ENCODE measurements at places on chromosomes 13 and 19.
A peak's percentile ranks its signal among the peaks of the same experiment; 100 is the strongest.

DNA sequence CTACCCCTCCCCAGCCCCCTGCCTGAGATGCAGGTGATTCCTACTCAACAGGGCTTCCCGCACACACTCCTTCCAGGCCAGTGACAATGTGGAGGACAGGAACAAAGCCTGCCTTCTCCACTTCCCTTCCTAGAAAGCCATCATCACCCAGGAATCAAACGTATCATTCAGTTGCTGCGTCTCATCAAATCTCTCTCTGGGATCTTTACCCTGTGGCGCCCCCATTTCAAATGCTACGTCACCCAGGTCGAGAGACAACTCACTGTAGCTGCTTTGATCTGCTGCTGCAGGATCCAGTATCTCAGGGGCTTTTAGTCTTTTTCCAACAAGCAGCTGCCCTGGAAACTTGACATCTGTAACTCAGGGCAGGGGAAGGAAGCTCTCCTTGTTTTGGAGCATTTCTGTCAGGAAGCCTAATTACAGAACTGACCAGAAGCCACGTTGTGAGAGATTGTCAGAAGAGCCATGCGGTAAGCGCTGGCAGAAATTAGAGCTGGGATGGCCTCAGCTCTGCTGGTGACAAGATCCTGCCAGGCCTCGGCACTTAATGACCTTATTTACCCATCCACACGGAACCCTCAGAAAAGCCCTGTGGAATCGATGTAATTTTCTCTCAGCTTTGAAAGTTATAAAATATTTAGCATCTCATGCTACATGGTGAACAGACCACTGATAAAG, 140.5 kb downstream of the STK24 start:
- DNase-seq = no peak

- peak; percentile 69 for DNase-seq
Observed at GRCh38 chr19:29680447-29680846, 15.2 kb downstream of the PLEKHF1 start.

GRCh38 chr19:911197-912033, 1.6 kb downstream of the R3HDM4 start:
- no peak for DNase-seq

GRCh38 chr19:14094854-14095253, 4.3 kb upstream of the SAMD1 start:
- no peak for DNase-seq

- DNase-seq = no peak
Observed at GRCh38 chr19:39111593-39112199, 13.9 kb upstream of the PAK4 start.

DNA sequence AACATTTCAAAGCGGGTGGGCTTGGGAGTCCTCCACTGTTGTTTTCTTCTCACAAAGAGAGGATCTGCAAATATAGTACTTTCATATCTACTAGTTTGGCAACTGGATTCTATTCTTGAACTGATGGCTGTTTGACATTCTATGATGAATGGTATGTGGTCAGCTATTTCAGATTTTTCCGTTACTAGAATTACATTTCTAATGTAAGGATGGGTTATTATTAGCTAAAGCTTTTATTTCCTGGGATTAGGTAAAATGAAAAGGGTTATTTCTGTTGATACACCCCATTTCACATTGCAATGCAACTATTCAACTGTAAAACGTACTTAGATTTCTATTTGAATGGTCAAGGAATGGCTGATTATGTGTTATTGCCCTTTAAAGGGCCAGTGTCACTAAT, 629.7 kb downstream of the DACH1 start:
- DNase-seq = no peak

- no peak for DNase-seq
Observed at GRCh38 chr13:79866436-79866835, 385.5 kb downstream of the NDFIP2 start.

GRCh38 chr13:20942938-20943559, 40.5 kb upstream of the XPO4 start:
- no peak for DNase-seq

DNA sequence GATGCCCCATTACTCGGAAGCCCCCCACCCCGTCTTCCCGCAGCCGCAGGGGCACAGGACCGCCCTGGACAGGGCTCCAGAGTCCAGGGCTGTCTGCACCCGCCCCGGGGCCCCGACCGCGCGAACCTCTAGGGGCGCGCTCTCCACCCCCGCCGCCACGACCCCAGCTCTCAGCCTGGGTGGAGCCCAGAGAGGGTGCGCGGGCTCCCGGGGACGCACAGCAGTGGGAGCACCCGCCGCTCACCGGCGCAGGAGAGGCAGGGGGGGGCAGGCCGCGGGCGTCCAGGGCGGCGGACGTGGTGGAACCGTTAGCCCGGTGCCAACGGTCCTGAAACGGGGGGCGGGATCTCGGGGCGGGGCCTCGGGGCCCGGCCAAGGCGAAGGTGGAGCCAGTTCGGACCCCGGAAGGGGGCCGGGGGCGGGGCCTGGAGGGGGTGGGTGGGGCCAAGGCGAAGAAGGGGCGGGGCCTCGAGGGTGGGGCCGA, at the start of gene ATP8B3:
Gene ATP8B3 (minus strand): TSS at position 335 of the 484 bp plus-strand sequence. CDS start 540 bp downstream, outside the sequence.
- peak; percentile 100 for DNase-seq

DNA sequence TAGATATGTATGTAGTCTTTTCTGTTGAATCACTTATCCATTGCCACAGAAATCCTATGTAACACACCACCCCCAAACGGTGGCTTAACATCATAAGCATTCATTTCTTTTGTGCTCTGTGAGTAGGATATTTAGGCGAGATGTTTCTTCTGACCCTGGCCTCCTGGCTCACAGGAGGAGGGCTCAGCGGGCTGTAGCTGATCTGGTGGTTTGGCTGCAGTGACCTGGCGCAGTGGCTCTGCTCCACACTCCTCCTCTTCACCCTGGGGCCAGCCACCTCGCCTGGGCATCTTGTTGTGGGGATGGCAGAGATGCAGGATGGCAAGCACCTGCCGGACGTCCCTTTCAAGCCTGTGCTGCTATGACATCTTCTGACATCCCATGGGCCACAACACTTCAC, 147.1 kb upstream of the IRS2 start:
- no peak for DNase-seq

- DNase-seq = no peak
Observed at GRCh38 chr13:73090116-73090822, 31.5 kb downstream of the KLF5 start.

- DNase-seq = no peak
Observed at GRCh38 chr19:6800991-6801484, 28.5 kb downstream of the VAV1 start.

- no peak for DNase-seq
Observed at GRCh38 chr13:100633461-100633860, 41.1 kb downstream of the TMTC4 start.

GRCh38 chr19:39833464-39834286, at the start of gene DYRK1B:
Gene DYRK1B (minus strand): TSS chr19:39834162. CDS start chr19:39831867, 2,295 bp downstream.
- DNase-seq = peak; percentile 98
